ENCODE measurements at places on chromosomes 6 and 20.
A peak's percentile ranks its signal among the peaks of the same experiment; 100 is the strongest.

DNA sequence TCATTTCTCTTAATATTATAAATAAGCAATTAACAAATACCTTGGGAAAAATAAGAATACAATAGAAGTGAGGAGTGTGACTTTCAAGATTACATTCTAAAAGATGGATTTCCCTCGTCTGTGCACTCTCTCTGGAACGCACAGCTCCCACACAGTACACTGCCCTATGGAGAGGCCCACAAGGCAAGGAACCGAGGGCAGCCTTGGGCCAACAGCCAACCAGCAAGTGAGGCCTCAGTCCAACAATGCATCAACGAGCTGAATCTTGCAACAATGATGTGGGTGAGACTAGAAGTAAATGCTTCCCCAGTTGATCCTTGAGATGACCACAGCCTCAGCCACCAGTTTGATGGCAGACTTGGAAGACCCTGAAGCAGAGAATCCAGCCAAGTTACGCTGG, 34.5 kb upstream of the AVP start:
- peaks cover 6% of the 10 kb centered on the region for H3K4me1 ChIP-seq
- H3K27me3 ChIP-seq = no peaks in the 10 kb centered on the region
- no peak for DNase-seq
- H3K36me3 ChIP-seq = peaks cover 41% of the 10 kb centered on the region
- no peak overlapping the region for H3K4me3 ChIP-seq

GRCh38 chr20:60009826-60010616, 51.8 kb downstream of the CDH26 start:
- peaks cover 3% of the 10 kb centered on the region for H3K4me1 ChIP-seq
- H3K27me3 ChIP-seq = no peaks in the 10 kb centered on the region
- no peak overlapping the region for H3K27ac ChIP-seq
- no peak for DNase-seq
- H3K36me3 ChIP-seq = no peaks in the 10 kb centered on the region

DNA sequence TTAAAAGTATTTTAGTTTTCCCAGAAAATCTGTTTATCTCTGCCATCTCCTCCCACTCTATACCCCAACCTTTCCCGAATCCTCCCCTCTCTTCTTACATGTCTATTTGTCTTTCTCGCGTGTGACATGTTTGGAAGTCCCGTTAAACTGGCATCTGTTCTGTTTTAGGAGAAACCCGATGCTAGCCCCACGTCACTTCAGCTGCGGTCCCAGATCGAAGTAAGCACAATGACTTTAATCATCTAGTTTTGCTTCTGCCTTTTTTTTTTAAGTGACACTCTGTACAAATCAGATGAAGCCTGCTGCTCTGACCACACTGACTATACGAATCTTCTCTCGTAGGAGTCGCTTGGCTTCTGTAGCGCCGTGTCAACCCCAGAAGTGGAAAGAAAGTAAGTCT, 97.4 kb downstream of the SASH1 start:
- peaks cover 7% of the 10 kb centered on the region for H3K4me1 ChIP-seq
- no peak overlapping the region for H3K27ac ChIP-seq
- no peak overlapping the region for H3K4me3 ChIP-seq
- no peaks in the 10 kb centered on the region for H3K36me3 ChIP-seq
- no peaks in the 10 kb centered on the region for H3K27me3 ChIP-seq

DNA sequence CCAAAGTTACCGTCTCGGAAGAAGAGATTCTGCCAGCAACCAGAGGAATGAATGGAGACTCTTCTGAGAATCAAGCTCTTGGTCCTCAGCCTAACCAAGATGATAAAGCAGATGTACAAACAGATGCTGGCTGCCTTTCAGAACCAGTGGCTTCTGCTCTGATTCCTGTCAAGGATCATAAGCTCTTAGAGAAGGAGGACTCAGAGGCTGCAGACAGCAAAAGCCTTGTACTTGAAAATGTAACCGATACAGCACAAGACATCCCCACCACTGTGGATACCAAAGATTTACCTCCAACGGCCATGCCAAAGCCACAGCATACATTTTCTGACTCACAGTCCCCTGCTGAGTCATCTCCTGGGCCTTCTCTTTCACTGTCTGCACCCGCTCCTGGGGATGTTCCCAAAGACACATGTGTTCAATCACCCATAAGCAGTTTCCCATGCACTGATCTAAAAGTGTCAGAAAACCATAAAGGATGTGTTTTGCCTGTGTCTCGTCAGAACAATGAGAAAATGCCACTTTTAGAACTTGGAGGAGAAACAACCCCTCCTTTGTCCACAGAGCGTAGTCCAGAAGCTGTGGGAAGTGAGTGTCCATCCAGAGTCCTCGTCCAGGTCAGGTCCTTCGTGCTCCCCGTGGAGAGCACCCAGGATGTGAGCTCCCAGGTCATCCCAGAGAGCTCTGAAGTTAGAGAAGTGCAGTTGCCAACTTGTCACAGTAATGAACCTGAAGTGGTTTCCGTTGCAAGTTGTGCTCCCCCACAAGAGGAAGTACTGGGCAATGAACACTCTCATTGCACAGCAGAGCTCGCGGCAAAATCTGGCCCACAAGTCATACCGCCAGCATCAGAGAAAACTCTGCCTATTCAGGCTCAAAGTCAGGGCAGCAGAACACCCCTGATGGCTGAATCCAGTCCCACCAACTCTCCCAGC, 109.6 kb downstream of the RTN4IP1 start:
- no peaks in the 10 kb centered on the region for H3K36me3 ChIP-seq
- DNase-seq = no peak
- no peaks in the 10 kb centered on the region for H3K4me1 ChIP-seq
- no peaks in the 10 kb centered on the region for H3K27me3 ChIP-seq
- no peak overlapping the region for H3K27ac ChIP-seq

DNA sequence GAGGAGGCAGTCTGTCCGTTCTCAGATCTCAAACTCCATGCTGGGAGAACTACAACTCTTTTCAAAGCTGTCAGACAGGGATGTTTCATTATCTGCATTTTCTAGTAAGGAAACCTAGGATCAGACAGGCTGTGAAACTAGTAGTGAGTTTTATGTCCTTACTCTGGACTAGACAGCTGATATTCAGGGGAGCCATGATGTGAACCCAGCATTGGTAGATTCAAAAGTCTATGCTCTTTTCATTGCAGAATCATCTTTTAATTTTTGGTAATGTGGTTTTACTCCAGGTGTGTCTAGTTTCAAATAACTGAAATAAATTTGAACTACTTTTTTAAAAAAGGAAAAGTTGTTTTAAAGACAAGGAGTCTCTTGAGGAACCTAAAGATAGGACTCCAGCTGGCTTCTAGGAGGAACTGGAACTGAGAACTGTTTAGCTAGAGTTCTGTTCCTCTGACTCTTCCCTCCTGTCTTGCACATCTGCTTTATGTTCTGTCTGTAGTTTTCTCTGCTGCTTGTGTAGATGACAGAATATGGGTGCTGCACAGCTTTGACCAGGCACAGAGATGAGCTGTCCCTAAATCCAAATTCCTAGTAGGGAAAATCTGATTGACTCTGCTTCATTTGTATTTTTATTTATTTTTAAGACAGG, 27.8 kb upstream of the RNF144B start:
- no peak overlapping the region for H3K27ac ChIP-seq
- no peaks in the 10 kb centered on the region for H3K27me3 ChIP-seq
- no peak overlapping the region for H3K4me3 ChIP-seq
- no peak for DNase-seq
- no peaks in the 10 kb centered on the region for H3K4me1 ChIP-seq
- H3K36me3 ChIP-seq = no peaks in the 10 kb centered on the region

DNA sequence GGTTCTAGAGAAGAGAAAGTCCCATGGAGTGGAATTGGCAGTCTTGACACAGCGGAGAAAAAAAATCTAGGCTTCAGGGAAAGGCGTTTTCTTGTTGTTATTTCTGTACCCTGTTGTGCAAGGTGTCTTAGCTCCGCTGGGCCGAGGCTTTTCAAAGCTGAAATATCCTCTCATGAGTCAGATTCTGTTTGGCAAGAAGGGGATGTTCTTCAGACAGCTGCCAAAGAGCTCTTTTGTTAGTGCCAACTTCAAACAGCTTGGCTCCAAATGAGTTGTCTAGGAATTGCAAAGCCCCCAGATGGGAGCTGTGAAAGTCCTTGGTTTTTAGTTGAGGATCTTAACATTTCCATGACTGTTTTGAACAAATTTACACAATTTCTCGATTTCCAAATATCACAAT, 45.6 kb downstream of the LRRN4 start:
- no peak for DNase-seq
- peaks cover 14% of the 10 kb centered on the region for H3K36me3 ChIP-seq
- H3K27ac ChIP-seq = peak overlapping the region; percentile 26
- no peak overlapping the region for H3K4me3 ChIP-seq
- H3K4me1 ChIP-seq = peaks cover 7% of the 10 kb centered on the region

- no peaks in the 10 kb centered on the region for H3K4me1 ChIP-seq
- no peaks in the 10 kb centered on the region for H3K36me3 ChIP-seq
- no peak overlapping the region for H3K4me3 ChIP-seq
- no peaks in the 10 kb centered on the region for H3K27me3 ChIP-seq
- H3K27ac ChIP-seq = no peak overlapping the region
- no peak for DNase-seq
These were observed 14.4 kb downstream of the KCNQ5 start for GRCh38 chr6:72636215-72636614.

GRCh38 chr20:50338479-50339391, 148.1 kb downstream of the CEBPB start:
- no peaks in the 10 kb centered on the region for H3K36me3 ChIP-seq
- no peak for DNase-seq
- peak overlapping the region; percentile 66 for H3K27ac ChIP-seq
- H3K4me3 ChIP-seq = no peak overlapping the region
- H3K4me1 ChIP-seq = peaks cover 45% of the 10 kb centered on the region

DNA sequence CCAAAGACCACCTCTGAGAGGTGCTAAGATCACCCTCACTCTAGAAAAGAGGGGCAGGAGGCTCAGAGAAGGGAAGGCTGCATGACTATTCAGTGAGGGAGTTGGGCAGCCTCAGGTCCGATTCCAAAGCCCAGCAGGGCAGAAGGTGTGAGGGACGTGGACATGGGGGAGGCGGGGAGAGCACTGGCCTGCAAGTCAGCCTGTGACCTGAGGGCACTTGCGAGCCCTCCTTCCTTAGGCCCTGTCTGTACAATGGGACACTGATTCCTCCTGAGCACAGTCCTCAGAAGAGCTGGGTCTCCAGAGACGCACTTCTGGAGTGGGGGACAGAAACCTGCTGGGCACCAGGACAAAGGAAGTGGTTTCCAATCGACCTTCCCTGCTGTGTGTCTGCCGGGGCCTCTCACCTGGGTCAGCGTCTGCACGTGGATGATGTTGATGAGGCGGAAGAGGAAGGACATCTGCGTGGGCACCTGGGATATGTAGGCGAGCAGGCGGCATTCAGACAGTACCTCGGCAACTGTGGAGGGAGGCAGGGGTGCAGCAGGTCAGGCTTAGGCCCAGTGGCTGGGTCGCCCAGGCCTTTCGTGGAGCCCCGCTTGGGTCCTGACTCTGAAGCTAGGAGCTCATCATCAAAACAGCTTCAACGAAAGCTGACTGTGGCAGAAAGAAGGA, 48.5 kb downstream of the MYH7B start:
- H3K4me1 ChIP-seq = no peaks in the 10 kb centered on the region
- H3K27ac ChIP-seq = no peak overlapping the region
- H3K27me3 ChIP-seq = no peaks in the 10 kb centered on the region
- peaks cover 98% of the 10 kb centered on the region for H3K36me3 ChIP-seq

DNA sequence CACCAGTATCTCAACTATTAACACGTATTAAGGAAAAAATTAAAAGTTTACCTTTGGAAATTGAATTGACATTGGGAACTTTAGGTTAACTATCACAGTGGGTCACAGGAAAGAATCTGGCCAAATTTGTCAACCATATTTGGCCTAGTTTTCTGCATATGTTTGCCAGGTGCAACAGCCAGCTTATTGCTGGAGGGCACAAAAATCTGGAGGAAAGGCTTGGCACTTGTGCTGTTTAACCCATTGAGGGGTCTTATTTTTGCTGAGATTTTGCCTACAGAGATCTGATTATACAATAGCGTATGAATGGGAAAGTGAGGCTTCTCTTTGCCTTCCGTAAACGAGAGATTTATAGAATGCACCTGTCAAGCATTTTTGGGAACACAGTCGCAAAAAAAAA, 190.4 kb downstream of the PRL start:
- no peak overlapping the region for H3K27ac ChIP-seq
- no peaks in the 10 kb centered on the region for H3K36me3 ChIP-seq
- no peaks in the 10 kb centered on the region for H3K27me3 ChIP-seq

GRCh38 chr6:128919412-128920180, 36.7 kb downstream of the LAMA2 start:
- H3K36me3 ChIP-seq = no peaks in the 10 kb centered on the region
- DNase-seq = no peak

DNA sequence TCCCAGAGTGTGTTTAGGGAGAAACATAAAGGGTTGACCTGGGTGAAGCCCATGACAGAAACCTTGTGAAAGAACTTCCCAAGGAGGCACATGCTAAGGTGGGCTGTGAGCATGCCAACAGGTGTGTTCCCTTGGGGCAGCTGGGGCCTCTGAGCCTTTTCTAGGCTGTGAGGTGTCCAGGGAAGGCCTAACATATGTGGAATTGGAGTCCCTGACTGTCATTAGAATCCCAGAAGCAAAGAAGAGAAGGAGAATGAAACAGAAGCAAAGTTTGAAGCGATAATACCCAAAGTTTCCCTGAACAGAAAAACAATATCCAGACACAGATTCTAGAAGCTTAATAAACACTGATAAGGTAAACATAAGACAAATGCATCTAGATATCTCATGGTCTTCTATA, 143.3 kb downstream of the CD83 start:
- H3K27me3 ChIP-seq = no peaks in the 10 kb centered on the region
- no peak overlapping the region for H3K4me3 ChIP-seq
- no peaks in the 10 kb centered on the region for H3K36me3 ChIP-seq
- no peak overlapping the region for H3K27ac ChIP-seq
- DNase-seq = no peak

GRCh38 chr20:48928832-48929725, 7.6 kb downstream of the ARFGEF2 start:
- H3K36me3 ChIP-seq = no peaks in the 10 kb centered on the region
- H3K4me1 ChIP-seq = peaks cover 8% of the 10 kb centered on the region
- H3K4me3 ChIP-seq = no peak overlapping the region
- peak overlapping the region; percentile 18 for H3K27ac ChIP-seq

DNA sequence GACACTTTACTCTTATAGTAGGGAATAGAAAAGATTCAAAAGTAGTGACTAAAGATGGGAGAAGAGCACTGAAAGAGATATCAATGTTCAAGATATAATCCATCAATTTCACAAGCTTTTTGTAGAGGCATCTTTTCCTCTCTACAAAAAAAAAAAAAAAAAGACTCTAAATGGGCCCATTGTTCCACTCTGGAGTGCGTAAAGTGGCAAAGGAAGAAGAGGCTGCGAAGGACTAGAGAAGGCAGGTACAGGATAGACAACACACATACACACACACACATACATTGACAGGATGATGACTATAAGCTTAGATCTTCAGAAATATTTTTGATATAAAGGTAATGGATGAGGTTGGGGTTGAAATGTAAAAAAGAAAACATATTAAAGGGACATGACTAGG, 157.6 kb downstream of the HIVEP2 start:
- H3K27ac ChIP-seq = no peak overlapping the region
- no peak overlapping the region for H3K4me3 ChIP-seq

All from spinal cord (tissue), 10 donors.